Activated naive CD4-positive, alpha-beta T cell treated with Interleukin-2 at 50 U/mL for 16 hours (primary cell): ENCODE measurements at places on chromosomes 5 and 9.

DNA sequence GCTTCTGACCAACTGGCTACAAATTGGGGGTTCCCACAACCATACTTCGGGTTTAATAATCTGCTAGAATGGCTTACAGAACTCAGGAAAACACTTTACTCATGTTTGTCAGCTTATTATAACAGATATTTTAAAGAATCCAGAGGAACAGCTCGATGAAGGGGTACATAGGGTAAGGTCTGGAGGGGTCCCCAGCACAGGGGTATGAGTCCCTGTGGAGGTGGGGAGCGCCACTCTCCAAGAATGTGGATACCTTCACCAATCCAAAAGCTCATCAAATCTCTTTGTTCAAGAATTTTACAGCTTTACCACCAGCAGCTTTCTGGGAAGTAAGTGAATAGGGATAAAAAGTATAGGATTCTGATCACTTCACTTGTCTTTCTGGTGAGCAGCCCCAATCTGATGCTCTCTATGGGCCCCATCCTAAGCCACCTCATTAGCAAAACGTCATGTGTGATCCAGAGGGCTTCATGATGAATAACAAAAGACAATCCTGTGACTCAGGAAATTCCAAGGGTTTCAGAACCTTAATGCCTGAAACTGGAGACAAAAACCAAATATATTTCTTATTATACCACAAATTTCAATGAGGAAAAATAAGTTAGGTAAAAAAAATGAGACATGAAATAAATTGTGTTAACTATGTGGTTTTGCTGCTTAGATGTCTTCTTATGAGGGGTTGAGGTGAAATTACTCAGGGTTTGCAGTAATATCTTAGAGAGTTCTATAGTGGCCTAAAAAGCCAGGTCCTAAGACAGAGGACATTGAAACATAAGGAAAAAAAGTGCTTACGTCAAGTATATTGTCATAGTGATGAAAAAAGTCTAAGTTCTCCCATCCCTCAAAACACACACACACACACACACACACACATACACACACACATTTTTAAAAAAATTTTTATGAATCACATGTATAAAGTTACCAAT lies 290.5 kb downstream of the ANXA1 start:
- DNase-seq, result no peak

GRCh38 chr9:107214381-107214780 lies 68.7 kb upstream of the RAD23B start:
- no peak for DNase-seq

- DNase-seq, result no peak
Measured at GRCh38 chr5:66312266-66312665, 168.2 kb downstream of the SREK1 start.

DNA sequence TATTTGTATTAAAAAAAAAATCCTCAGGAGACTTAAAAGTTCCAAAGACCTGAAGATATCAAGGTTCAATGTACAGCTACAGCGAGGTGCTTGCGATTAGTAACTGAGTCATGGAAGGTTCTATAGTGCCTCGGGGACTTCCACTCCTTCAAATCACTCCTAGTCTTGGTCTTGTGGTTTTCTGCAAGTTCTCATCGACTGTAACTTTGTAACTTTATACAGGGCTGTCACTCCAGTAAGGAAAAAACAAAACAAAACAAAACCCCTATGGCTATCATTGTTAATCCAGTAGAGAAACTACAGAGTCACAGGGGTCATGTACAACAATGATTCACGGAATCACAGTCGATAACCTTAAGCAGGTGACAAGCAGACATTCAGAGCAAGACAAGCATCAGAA lies 39.8 kb upstream of the SELENOP start:
- no peak for DNase-seq

- DNase-seq, result no peak
Measured at GRCh38 chr5:140568443-140569063, 3.9 kb downstream of the SLC35A4 start.

- peak; percentile 64 for DNase-seq
Measured at GRCh38 chr5:133052317-133053175, 733 bp downstream of the HSPA4 start.

- no peak for DNase-seq
Measured at GRCh38 chr9:95181226-95181818, 136.2 kb downstream of the FANCC start.

- DNase-seq, result no peak
Measured at GRCh38 chr5:17370651-17371050, 127.4 kb upstream of the TAF11L2 start.

DNA sequence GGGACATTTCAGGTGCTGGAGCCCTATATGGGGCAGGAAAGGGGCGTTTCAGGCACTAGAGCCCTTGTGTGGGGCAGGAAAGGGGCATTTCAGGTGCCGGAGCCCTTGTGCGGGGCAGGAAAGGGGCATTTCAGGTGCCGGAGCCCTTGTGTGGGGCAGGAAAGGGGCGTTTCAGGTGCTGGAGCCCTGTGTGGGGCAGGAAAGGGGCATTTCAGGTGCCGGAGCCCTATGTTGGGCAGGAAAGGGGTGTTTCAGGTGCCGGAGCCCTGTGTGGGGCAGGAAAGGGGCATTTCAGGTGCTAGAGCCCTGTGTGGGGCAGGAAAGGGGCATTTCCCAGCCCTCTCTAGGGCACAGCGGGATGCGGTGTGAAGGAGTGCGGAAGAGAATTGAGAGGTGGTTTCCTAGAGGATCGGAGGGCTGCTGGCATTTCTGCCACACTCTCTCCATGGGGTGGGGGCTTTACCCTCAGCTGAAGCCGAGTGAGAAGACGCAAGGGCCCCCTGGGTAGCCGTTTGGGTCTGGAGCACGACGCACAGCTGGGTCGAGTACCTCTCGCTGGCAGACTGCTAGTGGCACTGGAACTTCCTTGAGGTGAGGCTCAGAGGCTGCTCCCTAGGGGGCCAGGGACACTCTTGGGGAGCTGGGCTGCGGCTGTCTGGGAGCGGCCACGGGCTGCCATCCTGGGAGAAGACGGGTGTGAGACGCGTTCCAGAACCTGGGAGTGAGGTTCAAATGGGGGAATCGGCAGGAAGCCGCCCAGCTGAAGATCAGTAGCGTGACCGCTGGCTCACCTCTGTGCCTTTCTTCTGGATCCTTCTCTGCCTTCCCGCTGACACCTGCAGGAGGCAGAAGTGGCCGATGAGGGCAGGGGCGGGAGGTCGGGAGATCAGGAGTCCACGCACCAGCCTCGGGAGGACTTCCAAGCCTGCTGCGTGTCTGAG lies 122.6 kb upstream of the IRX4 start:
- DNase-seq, result no peak

- DNase-seq, result peak; percentile 10
Measured at GRCh38 chr5:160369990-160370712, at the start of gene C1QTNF2. Gene C1QTNF2 (minus strand): TSS chr5:160370626. CDS start chr5:160355011, 15,615 bp downstream.

DNA sequence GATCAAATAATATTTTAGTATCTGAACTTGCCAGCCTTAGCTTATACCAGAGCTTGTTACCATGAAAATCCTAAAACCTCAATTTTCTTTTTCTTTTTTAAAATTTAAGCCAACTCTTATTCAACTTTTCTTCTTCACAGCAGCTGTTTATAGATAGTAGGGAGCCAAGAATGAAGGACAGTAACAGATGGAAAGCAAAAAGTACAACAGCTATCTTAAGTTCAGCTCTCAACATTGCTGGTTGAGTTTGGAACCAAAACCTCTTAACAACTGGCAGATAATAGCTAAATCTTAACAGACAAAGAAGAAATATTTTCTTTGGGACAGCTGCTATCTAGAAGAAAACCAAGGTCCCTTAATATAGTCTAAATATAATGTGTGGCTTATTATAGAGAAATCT lies 74.7 kb downstream of the PJA2 start:
- DNase-seq, result no peak

DNA sequence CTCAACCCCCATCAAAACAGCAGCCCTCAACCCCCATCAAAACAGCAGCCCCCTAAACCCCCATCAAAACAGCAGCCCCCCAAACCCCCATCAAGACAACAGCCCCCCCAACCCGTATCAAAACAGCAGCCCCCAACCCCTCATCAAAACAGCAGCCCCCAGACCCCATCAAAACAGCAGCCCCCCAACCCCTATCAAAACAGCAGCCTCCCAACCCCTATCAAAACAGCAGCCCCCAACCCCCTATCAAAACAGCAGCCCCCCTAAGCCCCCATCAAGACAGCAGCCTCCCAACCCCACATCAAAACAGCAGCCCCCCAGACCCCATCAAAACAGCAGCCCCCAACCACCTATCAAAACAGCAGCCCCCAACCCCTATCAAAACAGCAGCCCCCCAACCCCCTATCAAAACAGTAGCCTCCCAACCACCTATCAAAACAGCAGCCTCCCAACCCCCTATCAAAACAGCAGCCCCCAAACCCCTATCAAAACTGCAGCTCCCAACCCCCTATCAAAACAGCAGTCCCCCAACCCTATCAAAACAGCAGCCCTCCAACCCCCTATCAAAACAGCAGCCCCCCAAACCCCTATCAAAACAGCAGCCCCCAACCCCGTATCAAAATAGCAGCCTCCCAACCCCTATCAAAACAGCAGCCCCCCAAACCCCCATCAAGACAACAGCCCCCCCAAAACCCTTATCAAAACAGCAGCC lies 1.2 kb downstream of the TPPP start:
- DNase-seq, result no peak

- no peak for DNase-seq
Measured at GRCh38 chr5:34915856-34916192, 313 bp downstream of the BRIX1 start.

DNA sequence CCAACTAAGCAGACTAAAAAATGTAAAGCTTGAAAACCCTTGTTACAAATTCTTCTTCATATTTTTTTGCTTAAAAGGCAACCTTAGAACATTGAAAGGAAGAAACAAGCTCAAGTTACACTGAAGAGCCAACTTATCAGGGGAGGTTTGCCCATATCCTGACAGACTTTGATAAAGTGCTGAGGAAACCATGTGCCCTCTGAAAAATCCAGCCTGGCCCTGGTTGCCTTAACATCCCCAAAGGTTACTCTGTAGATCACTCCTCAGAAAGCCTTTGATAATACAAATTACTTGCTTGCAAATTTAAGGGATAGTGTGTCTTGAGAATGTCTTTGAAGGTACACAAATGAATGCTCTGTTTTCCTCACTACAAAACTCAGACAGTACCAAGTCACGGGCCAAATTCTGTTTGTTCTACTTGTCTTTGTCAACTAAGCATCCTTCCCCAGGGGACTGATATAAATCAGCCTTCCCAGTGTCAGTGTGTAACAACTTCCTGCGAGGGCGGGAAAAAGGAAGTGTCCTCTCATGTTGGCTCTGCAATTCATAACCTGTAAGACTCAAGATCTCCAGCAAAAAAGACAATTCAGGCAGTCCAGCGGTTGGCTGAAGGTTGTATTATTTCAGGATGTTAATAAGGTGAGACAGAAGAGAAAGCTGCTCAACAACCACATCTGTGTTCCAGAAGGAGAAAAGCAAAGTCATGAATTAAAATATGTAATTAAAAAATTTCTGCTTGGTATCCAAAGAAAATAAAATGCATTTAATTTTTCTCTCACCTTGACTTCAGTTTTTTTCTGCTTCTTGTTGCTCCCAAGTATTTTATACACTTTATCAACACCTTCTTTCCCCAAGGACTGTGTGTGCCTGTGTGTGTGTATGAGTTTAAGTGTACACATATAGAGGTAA lies 199.9 kb downstream of the PIK3R1 start:
- DNase-seq, result no peak

GRCh38 chr5:96636594-96636993 lies 25.6 kb upstream of the CAST start:
- no peak for DNase-seq

GRCh38 chr5:142798099-142798770 lies 28.1 kb downstream of the ARHGAP26 start:
- no peak for DNase-seq

- no peak for DNase-seq
Measured at GRCh38 chr5:58930520-58930919, 347.6 kb downstream of the RAB3C start.

DNA sequence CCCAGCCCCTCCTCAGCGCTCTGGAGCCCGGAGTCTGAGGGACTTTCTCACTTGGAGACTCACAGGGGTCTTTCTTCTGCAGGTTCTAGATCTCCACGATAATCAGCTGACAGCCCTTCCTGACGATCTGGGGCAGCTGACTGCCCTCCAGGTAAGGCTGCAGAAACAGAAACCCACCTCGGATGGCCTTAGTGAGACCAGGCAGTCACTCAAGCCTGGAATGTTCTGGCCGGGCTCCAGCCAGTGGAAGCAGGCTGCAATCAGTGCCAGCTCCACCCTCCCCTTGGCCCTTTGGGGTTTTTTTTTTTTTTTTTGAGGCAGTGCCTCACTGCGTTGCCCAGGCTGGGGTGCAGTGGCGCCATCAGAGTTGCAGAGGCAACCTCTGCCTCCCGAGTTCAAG lies 7.6 kb downstream of the LRSAM1 start:
- DNase-seq, result no peak

DNA sequence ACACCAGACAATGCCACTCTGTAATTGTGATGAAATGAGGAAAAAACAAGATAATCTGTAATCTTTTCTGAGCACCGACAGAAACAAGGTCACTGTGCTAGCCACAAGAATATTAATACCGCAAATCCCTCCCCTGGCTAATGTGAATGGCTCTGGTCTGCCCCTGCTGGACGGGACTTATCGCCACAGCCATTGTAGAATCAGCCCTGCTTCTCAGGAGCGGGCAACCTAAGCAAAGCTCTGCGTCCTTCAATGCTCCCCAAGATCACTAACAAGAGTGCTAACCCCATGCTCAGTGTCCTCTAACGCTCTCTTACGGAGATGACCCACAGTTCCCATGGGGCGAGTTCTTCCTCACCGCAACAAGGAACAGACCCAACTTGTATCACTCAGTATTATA lies 42.7 kb downstream of the OR2V1 start:
- DNase-seq, result no peak

DNA sequence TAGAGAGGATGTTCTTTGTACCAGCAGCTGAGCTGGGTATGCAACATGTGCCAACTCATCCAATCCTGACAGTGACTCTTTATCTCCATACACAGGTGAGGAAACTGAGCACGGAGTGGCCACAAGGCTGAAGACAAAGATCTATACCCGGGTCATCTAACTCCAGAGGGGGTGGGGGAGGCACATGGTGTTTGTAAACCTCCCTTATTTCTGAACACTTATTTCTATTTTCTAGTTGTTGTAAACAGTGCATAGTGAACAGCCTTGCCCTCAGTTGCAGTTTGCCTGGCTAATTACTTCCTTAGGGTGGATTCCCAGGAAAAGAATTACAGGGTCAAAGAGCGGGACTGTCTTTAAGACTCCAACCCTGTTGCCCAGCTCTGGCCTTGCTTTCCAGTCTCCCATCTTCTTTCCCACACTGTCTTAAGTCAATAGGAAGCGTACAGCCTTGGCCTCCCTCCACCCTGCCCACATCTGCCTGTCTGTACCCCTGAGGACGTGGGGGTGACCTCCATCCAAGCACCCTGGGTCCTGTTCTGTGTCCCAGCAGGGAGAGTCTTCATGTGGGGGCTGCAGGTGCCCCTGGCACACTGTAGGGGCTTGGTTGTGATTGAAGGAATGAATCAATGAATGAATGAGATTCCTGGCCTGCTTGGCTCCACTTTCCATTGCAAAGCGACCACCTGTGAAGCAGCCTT lies 13.2 kb upstream of the FIBCD1 start:
- no peak for DNase-seq

- no peak for DNase-seq
Measured at GRCh38 chr5:58498340-58498942, 7.2 kb downstream of the GAPT start.

GRCh38 chr5:7548596-7548995 lies 152.7 kb downstream of the ADCY2 start:
- DNase-seq, result no peak

GRCh38 chr5:152106571-152106970 lies 181.9 kb upstream of the GLRA1 start:
- no peak for DNase-seq

GRCh38 chr5:1867815-1868143 lies 14.9 kb downstream of the IRX4 start:
- no peak for DNase-seq

GRCh38 chr5:136123236-136123768 lies 9.3 kb upstream of the SMAD5 start:
- no peak for DNase-seq
